Thyroid gland (tissue), 4 donors: ENCODE measurements at places on chromosomes 4 and X. TPM values are rescaled to one million over a fixed set of nuclear protein-coding genes. Genes with fewer than 3 reads are reported as not detected.

DNA sequence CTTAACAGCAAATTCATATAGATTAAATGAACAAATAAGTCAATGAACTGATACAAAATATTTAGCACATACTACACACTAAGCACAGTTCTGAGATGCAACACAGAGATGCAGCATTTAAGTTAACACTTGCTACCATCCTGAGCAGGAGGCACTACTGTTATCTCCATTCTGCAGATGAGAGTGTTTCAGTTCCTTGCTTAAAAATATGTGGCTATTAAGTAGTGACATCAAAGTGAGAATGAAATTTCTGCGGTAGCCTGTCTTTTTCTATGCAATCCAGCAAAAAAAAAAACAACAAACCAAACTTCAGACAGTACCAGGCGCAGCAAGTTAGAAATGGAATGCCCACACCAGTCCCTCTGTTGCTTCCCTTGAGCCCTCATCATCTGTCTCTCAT lies 90.8 kb downstream of the SHISA3 start:
- DNase-seq: no peak

- DNase-seq: peak; percentile 85
Observed at GRCh38 chr4:87117051-87117731, 103.2 kb downstream of the KLHL8 start.

- DNase-seq: no peak
Observed at GRCh38 chrX:79065696-79066095, 78.8 kb upstream of the GPR174 start.

PAGE2 gene
- not detected for total RNA-seq
